ENCODE measurements at places on chromosomes 2 and 18. TPM values are rescaled to one million over a fixed set of nuclear protein-coding genes. Genes with fewer than 3 reads are reported as not detected.

MRPL19 gene
- total RNA-seq, result 33.0 TPM

KCNK3 gene
- not detected for total RNA-seq

TTLL4 gene
- total RNA-seq, result 20.5 TPM

FAM228A gene
- total RNA-seq, result 0.10 TPM

CASP10 gene
- total RNA-seq, result 45.1 TPM

BOLL gene
- not detected for total RNA-seq

RAX gene
- total RNA-seq, result not detected

FBXO15 gene
- not detected for total RNA-seq

NTSR2 gene
- total RNA-seq, result not detected

SLC9A2 gene
- under 0.01 TPM for total RNA-seq

All from vein endothelial cell (primary cell).